ENCODE measurements at places on chromosomes 2 and 18. TPM values are rescaled to one million over a fixed set of nuclear protein-coding genes. Genes with fewer than 3 reads are reported as not detected.

GKN1 gene
- total RNA-seq: not detected

BUB1 gene
- 20.3 TPM for total RNA-seq

MC4R gene
- total RNA-seq: not detected

SERPINB3 gene
- not detected for total RNA-seq

ALMS1 gene
- 57.9 TPM for total RNA-seq

SEPTIN10 gene
- 58.6 TPM for total RNA-seq

LHCGR gene
- total RNA-seq: 1.3 TPM

CCDC74B gene
- total RNA-seq: 10.6 TPM

SERPINB2 gene
- total RNA-seq: 0.99 TPM

SLC8A1 gene
- total RNA-seq: 211 TPM

CXCR2 gene
- 1.1 TPM for total RNA-seq
